ENCODE measurements at places on chromosomes 16 and 17. TPM values are rescaled to one million over a fixed set of nuclear protein-coding genes. Genes with fewer than 3 reads are reported as not detected.

DNA sequence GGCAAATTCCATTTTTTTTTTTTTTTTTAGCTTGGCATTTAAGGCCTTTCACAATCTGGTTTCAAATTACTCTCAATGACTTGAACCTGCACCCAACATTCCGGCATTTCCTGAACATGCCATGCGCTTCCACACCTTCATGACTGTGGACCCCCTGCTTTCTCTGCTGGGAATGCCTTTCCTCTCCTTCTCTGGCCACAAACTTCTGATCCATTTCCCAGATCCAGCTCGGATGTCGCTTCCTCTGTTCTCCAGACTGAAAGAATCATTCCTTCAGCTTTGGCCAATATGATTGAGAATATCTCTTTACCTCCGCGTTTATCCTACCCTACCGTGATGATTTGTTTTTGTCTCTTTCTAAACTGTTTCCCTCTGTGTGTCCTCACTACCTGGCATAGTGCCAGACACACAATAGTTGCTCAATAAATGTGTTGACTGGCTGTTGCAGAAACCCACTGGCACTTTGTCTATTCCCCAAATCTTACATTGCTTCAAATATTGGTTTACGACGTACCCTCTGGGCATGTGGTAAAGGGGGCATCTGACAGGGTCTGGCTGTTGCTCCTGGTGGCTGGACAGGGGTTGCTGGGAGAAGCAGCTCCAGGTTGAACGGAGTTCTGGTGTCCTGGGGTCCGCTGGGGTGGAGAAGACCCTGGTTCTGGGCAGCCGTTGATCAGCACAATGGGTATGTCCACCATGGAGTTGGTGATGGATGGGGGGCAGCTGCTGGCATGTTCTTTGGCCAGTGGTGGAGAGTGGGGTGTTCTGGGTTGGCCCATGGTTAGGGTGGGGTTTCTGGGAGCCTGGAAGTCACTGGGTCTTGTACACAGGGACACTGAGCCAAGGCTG, 14.7 kb downstream of the TNS4 start:
- peak overlapping the region; percentile 28 for H3K4me3 ChIP-seq
- peak overlapping the region; percentile 96 for H3K27ac ChIP-seq
- no peaks in the 10 kb centered on the region for H3K27me3 ChIP-seq
- DNase-seq, result no peak
- H3K4me1 ChIP-seq, result peaks cover 46% of the 10 kb centered on the region

DNA sequence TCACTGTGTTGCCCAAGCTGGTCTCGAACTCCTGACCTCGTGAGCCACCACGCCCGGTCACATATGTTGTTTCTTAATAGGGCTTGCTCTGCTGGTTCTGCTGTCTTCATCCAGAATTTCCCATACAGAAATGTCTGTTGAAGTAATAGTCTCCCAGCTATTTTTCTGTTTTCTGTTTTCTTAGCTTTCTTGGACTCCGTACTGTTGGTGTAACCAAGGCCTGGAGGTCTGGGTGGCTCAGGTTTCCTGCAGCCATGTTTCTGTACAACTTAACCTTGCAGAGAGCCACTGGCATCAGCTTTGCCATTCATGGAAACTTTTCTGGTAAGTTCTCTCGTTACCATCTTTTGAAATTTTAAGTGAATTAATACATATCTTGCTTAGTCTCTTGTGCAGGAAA, 2.8 kb downstream of the SF3B3 start:
- H3K4me3 ChIP-seq, result peak overlapping the region; percentile 99
- no peaks in the 10 kb centered on the region for H3K27me3 ChIP-seq
- peaks cover 16% of the 10 kb centered on the region for H3K36me3 ChIP-seq
- H3K4me1 ChIP-seq, result peaks cover 51% of the 10 kb centered on the region
- H3K27ac ChIP-seq, result peak overlapping the region; percentile 86

- H3K27me3 ChIP-seq, result peaks cover 20% of the 10 kb centered on the region
- no peaks in the 10 kb centered on the region for H3K36me3 ChIP-seq
- H3K4me1 ChIP-seq, result peaks cover 12% of the 10 kb centered on the region
- H3K4me3 ChIP-seq, result peak overlapping the region; percentile 85
Measured at GRCh38 chr16:14300705-14301168, 229.6 kb downstream of the MRTFB start.

- H3K4me3 ChIP-seq, result no peak overlapping the region
- peaks cover 5% of the 10 kb centered on the region for H3K36me3 ChIP-seq
- H3K4me1 ChIP-seq, result peaks cover 3% of the 10 kb centered on the region
- no peak for DNase-seq
- no peaks in the 10 kb centered on the region for H3K27me3 ChIP-seq
Measured at GRCh38 chr16:12729448-12729847, 74.2 kb downstream of the CPPED1 start.

RPRML gene
- total RNA-seq, result not detected

DNA sequence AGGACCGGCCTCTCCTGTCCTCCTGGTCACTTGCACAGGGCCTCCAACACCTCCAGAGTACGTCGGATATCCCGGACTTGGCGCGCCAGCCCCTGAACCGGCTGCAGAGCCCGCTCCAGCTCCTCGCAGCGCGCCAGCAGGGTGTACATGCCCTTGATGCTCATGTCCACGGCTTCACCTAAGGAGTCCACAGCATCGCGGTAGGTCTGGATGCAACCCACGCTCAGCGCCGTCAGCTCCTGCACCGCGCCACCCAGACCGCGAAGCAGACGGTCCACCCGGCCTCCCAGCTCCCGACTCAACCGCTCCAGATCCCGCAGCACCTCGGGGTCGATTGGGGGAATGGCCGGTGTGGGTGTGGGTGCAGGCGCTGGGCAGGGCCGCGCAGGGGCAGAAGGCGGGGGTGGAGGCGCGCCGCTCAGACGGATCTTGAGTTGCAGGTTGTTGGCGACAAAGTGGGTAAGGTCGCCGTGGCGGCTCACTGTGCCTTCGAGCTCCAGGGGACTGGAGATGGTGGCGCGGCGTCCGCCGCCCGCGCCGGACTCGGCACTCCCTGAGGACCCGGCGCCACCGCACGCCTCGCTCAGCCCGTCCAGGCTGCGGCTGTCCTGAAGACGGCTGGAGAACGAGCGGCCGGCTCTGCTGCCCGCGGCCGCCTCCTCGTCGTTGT, 804 bp downstream of the BORCS6 start:
- DNase-seq, result peak; percentile 32
- no peak overlapping the region for H3K4me3 ChIP-seq
- peaks cover 14% of the 10 kb centered on the region for H3K4me1 ChIP-seq
- no peaks in the 10 kb centered on the region for H3K27me3 ChIP-seq
- H3K27ac ChIP-seq, result no peak overlapping the region

DNA sequence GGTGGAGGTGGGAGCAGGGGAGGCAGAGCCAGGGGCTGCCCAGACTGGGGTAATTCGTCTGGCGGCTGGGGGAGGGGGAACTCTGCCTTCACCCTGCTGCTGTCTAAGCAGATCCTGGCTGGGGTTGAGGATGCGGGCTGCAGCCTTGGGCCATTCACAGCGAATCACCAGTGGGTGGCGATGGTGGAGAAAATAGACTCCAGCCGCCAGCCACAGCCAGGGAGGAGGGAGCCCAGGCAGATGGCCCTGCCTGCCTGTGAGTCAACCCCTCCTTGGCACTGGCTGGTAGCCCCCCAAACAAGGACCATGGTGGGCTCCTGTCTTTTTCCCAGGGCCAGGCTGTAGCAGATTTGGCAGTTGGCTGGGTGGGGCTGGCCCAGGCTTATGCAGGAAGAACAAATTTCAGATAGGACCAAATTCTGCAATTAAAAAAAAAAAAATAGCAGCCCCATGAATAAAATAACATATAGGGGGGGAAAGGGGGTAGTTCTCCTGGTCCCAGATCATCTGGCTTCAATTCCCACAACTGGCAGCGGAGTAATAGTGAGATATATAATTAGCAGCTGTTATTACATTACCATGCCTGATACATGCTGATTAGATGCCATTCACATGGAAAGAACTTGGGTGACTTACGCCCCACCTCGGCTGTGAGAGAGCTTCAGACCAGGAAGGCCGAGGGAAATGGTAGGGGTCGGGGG, 41.5 kb upstream of the CDH5 start:
- H3K27ac ChIP-seq, result no peak overlapping the region
- DNase-seq, result no peak
- no peak overlapping the region for H3K4me3 ChIP-seq
- H3K36me3 ChIP-seq, result peaks cover 2% of the 10 kb centered on the region

DNA sequence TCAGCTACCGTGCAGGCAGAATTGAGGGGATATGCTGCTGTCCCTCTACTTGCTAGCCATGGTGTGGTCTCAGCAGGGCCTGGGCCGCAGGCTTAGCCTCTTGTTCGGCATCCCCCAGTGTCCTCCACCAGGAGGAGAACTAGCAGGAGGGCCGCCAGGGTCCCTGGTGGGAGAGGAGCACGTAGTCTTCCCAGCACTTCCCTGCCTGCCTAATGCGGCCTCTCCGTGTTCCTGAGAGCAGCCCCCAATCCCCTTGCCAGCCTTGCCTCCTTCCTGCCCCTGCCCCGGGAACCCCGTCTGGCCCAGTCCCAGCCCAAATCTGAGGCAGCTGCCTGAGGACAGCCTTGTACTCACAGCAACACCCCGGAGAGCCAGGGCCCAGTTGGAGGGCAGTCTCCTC, 38.1 kb downstream of the PLD6 start:
- peak overlapping the region; percentile 80 for H3K27ac ChIP-seq
- H3K4me3 ChIP-seq, result no peak overlapping the region
- peaks cover 14% of the 10 kb centered on the region for H3K36me3 ChIP-seq
- DNase-seq, result no peak

KRT12 gene
- not detected for total RNA-seq

FAM20A gene
- total RNA-seq, result not detected

DNA sequence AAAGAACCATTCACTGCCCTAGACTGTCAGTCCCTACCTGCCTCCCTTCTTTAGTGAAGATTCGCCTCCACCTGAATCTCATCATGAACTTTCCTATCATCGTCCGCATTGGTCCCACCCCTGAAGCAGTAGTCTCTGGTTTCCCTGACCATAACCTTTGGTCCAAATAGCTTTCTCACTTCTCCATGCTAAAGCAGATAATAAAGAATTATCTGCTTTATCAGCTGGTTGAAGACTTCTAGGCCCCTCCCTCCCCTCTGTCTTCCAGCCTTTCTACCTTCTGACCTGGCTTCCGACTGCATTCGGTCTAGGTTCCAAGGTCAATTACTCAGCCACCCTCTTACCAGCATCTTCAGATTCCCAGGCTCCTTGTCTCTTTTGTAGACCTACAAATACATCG, 650.9 kb downstream of the HS3ST4 start:
- no peak for DNase-seq
- no peaks in the 10 kb centered on the region for H3K4me1 ChIP-seq
- H3K27ac ChIP-seq, result no peak overlapping the region
- H3K27me3 ChIP-seq, result peaks cover 17% of the 10 kb centered on the region
- H3K36me3 ChIP-seq, result no peaks in the 10 kb centered on the region
- H3K4me3 ChIP-seq, result no peak overlapping the region

DNA sequence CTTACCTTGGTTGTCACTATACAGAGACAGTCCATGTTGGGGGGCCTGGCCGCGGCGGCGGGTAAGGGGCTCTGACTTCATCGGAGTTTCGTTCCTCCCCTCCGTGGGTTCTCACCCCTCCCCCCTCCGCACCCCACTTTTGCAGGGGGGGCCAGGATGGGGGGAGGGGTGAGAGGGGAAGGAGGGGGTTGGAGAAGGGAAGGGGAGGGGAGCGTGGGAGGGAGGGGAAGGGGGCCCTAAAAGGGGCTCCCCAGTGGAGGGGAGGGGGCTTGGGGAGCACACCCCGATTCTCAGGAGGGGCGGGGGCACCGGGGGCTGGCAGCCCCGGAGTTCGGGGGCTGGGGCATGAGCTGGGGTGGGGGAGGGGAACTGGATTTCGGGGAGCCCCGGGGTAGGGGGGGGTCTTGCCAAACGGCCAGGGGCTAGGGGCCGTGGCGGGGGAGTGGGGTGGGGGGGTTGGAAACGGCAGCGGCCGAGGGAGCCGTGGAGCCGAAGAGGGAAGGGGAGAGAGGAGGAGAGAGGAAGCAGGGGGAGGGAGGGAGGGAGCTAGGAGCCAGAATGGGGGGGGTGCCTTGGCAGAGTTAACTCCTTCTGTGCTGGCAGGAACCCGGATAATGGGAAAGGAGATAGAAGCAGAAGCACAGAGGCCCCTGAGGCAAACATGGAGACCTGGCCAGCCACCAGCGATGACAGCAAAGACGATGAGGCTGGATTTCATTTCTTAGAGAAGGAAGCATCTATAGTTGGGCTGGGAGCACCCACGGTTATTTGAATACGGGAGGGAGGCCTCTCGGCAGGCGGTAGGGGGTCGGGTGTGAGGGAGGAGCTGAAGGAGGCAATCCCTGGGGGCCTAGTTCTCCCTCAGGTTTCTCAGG, 2.3 kb downstream of the DLG4 start:
- H3K4me3 ChIP-seq, result peak overlapping the region; percentile 84
- peak overlapping the region; percentile 73 for H3K27ac ChIP-seq
- H3K27me3 ChIP-seq, result peaks cover 2% of the 10 kb centered on the region
- H3K36me3 ChIP-seq, result no peaks in the 10 kb centered on the region
- peaks cover 56% of the 10 kb centered on the region for H3K4me1 ChIP-seq
- no peak for DNase-seq

DNA sequence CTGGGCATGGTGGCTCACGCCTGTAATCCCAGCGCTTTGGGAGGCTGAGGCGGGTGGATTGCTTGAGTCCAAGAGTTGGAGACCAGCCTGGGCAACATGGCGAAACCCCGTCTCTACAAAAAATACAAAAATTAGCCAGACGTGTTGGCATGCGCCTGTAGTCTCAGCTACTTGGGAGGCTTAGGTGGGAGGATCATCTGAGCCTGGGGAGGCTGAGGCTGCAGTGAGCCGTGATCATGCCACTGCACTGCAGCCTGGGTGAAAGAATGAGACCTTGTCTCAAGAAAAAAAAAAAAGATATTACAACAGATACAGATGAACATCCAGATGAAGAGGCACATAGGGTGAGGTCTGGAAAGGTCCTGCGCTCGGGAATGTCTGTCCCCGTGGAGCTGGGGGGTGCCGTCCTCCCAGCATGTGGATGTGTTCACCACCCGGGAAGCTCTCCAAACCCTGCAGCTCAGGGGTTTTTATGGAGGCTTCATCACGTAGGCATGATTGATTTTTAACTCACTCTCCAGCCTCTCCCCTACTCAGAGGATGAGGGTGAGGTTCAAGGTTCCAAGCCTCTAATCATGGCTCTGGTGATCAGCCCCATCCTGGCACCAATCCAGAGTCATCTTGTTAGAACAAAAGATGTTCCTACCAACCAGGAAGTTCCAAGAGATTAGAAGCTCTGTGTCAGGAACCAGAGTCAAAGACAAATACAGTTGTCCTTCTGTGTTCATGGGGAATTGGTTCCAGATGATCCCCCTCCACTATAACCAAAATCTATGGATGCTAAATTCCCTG, 85.0 kb upstream of the DNAJA2 start:
- H3K27ac ChIP-seq, result no peak overlapping the region
- H3K36me3 ChIP-seq, result no peaks in the 10 kb centered on the region
- H3K4me3 ChIP-seq, result no peak overlapping the region
- H3K27me3 ChIP-seq, result peaks cover 4% of the 10 kb centered on the region
- H3K4me1 ChIP-seq, result no peaks in the 10 kb centered on the region

DNA sequence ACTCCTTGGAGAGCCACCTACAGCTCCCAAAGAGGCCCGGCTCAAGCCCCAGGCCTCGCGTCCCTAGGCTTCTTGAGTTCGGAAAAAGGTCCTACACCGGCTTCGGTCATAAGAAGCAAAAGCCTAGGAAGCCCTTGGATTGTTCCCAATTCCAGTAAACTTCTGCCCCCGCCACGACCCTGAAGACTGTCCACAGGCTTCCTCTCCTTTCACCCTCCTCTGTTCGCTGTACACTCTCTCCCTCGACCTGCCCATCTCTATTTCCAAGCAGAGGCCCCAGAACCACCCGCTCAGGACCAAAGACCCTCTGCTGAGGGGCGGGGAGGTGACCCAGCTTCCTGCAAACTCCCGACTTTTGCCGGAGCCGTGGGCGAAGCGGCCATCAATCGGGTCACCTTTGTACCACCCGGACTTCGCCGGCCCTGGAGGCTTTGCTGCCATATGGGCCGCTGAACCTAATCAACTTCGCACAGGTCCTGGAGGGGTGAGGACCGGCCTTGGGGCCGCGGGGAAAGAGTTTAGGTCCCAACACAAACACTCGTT, 2.7 kb downstream of the HOXB2 start:
- peaks cover 35% of the 10 kb centered on the region for H3K4me1 ChIP-seq
- peaks cover 10% of the 10 kb centered on the region for H3K36me3 ChIP-seq
- H3K27me3 ChIP-seq, result peaks cover 15% of the 10 kb centered on the region
- peak overlapping the region; percentile 96 for H3K4me3 ChIP-seq
- DNase-seq, result no peak

All from T-helper 17 cell (primary cell).